ENCODE measurements at places on chromosomes 5 and 9.

DNA sequence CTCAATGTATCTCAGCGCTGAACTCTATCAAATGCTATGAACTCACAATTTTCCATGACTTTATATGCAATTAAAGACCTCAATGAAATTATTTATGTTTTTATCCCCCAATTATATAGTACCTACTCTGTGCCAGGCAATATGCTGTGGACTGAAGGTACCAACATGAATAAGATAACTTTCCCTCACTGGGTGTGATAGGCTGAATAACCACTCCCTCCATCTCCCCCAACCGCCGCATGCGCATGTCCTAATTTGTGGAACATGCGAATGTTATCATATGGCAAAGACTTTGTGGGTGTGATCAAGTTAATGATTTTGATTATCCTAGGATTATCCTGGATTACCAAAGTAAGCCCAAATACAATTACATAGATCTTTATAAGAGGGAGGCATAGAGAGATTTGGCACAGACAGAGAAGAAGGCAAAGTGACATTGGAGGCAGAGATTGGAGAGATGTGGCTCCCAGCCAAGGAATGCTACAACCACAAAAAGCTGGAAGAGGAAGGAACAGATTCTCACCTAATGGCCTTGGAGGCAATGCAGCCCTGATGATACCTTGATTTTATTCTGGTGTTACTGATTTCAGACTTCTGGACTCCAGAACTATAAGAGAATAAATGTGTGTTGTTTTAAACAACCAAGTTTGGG lies 149.1 kb upstream of the VCAN start:
- no peak for DNase-seq

DNA sequence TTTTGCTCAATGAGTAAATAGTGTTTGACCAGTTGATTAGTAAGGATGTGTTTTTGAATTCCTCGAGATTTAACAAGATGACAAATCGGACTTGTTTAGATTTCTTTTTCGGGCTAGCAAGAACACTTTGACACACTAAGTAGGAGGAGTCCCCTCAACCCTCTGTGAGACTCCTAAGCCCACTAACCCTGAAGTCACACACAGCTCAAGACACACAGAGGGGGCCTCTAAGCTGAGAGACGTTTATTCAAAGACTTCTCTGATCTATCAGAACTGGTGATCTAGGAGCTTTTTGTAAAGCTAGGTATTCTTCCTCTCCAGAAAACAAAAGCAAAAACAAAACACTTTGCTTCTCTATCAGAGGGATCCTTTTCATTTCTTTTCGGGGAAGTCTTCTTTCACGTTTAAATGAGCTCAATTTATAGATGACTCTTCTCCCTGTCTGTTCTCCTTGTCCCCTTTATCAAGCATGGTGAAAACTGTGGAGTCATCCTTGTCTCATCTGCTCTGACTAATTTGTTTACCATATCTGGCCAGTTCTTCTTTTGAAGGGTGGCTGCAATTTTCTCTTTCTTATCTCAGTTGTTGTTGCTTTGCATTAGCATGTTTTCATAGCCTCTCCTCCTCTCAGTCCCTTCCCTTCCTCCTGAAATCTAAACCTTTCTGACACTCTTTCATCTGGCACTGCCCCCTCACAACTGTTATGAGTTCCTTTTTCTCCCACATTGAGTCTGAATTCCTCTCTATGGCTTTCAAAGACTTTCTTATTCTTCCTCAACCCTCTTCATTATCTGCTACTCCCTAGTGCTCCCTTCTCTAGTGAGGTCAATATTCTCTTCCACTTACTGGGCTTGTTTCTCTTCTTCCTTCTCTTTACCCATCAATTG lies 68.5 kb upstream of the RAI14 start:
- no peak for DNase-seq

- DNase-seq: no peak
These were observed 643.9 kb upstream of the ZNF608 start for GRCh38 chr5:125390326-125390725.

DNA sequence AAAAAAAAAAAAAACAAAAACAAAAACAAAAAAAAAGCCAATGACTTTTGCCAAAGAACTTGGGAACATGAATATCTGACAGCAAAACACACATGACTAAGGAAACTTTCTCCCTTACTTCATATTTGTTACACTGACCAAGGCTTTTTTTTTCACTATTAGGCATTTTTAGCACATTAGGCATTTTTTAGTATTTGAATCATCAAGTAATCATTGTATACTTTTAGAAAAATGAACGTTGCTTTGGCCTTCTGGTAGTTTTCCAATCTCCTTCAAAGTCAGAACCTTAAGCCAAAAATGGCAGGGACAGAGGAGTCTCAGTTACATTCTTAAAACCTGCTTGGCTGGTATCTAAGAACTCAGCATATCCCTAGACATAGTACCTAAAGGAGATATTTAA lies 19.3 kb downstream of the NREP start:
- DNase-seq: no peak

- DNase-seq: no peak
These were observed 29.3 kb downstream of the B4GALT1 start for GRCh38 chr9:33137781-33138264.

GRCh38 chr5:66757219-66757833 lies 161.1 kb downstream of the MAST4 start:
- DNase-seq: peak; percentile 30

- DNase-seq: no peak
These were observed 40.0 kb downstream of the GPR21 start for GRCh38 chr9:123073441-123073840.

GRCh38 chr5:2005101-2006041 lies 122.6 kb upstream of the IRX4 start:
- DNase-seq: no peak

DNA sequence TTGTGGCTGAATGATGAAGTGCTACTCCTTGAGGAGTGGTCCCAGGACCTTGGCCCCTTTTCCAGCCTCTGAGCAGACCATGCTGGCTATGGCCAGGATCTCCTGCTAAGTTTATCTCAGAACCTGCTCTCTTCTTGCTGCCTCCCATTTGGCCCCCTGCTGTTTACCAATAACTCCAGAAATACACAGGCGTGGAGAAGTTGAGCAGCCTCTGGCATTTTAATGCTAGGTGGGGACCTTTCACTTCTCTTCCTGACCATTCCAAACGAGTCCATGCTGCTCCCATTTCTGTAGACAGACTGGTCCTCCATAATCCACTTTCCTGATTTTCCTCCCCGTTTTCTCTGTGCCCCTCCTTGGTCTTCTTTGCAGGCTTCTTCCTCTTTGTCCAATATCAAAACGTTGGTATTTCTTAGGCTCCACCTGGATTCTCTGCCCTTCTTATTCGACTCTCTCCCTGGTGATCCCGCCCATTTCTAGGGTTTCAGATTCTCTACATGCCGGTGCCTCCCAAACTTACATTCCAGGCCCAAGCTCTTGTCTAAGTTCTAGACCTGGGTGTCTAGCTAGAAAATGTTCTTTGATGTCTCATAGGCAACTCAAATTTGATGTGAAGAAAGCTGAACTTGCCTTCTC lies 33.4 kb upstream of the TNFAIP8 start:
- DNase-seq: no peak

DNA sequence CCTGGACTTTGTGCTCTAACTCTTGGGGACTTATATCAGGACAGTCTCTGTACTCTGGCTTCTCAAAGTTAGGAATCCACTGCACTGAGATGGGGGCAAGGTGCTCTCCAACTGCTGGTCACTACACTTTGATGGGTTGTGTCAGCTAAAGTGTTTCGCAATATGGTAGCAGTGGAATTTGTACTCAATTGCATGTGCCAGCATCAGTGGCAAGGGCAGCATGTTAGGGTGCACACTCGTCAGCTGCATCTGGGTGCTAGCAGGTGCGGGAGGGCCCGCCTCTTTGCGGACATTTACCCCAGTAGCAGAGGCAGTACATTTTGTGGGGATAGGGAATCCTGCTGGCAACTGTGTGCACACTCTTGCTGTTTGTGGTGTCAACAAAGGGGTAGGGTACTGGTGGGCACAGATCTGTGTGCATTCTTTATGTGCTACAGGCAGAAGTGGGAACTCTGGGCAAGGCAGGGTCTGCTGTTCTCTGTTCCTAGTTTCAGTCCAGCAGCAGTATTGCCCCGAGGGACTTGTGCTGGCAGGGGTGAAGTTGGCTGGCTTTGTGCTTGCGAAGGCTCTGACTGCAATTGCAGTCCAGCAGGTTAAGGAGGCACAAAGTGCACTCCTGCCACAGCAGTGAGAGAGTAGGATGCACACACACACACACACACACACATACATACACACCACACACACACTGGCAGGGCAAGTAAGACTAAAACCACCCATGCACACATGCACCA lies 924.8 kb upstream of the CDH9 start:
- no peak for DNase-seq

DNA sequence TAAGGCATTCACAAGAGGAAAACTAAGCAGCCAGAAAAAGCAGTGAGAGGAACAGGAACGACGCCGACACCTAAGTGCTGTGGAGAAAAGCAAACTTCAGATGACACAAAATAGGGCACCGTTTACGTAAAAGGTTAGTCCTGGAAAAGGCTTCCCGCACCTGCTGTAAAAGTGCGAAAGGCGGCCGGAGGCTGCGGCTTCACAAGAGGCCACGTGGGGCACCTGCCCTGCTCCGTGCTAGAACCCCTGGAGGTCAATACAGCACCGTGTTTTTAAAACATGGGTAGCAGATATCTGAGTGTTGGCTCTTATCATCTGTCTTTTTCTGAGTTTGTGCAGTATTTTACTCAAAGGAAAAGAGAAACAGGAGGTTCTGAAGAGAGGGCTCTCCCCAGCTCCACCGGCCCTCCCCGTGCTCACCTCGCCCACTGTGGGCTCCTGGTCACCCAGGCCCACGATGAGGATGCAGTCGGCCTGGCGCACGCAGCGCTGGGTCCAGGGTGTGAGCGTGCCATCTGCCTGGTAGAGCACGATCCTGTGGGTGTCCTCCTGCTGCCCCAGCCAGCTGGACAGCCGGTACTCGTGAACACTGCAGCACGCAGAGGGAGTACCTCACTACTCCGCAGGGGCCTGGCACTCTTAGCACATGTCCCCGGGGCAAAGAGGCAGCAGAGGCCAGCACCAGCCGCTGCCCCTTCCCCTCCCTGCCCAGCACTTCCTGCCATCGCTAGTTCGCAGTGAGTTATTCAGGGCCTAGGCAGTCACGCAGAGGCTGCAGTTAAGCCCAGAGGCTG lies 21.0 kb upstream of the NSMF start:
- no peak for DNase-seq

DNA sequence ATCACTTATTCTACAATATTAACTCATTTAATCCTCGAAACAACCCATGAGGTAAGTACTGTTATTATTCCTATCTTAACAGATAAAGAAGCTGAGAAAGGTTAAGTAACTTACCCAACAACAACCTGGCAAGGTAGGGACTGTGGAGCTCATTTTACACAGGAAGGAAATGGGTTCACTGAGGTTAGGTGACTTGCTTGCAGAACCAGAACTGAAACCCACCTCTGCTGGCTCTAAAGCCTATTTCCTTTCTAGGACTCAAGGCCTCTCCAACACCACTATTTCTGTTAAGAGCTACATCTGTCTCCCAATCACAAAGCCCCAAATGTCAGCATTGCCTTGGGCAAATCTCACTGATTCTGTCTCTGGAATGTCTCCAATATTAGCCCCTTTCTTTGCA lies 38.9 kb upstream of the IFNK start:
- no peak for DNase-seq

- no peak for DNase-seq
These were observed 56.7 kb upstream of the CXCL14 start for GRCh38 chr5:135635451-135635850.

- DNase-seq: no peak
These were observed 685.8 kb downstream of the MAT2B start for GRCh38 chr5:164191240-164191639.

DNA sequence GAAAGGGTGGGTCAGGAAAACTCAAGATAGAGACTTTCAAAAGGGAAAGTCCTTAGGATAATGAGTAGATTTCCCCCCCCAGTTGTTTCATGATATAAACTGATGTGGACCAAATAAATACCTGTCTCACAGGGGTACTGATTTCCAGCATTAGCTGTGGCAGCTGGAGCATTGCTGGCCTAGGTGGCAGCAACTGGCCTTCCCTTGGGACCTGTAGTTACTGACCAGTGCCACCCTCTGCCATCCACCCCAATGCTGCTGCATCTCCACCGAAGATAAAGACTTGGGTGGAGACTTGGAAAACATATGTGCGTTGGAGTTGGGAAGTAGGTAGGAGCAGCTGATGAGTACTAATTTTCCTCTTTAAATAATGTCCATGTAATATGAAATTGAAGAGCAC lies 71.8 kb downstream of the SYK start:
- DNase-seq: no peak

- no peak for DNase-seq
These were observed 50.5 kb upstream of the CTNNAL1 start for GRCh38 chr9:109063760-109064159.

GRCh38 chr5:88952344-88952743 lies 69.4 kb upstream of the MEF2C start:
- no peak for DNase-seq

DNA sequence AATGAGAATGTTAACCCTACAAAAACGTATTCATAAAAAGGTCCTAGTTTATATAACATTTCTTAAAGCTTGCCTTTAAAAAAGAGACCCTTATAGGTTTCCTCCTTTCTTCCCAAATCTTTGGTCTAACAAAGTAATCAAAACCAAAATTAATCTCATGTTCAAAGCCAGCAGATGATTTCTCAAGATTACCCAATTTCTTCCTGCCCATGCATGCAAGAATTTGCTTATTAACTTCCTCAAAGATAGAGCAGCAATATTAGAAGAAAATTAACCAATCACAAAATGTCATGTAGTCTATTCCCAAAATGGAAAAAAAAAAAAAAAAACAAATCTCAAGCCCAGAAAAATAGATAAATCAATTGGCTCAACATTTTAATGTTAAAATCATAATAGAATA lies 114.9 kb downstream of the MLLT3 start:
- no peak for DNase-seq

- no peak for DNase-seq
These were observed 3.6 kb downstream of the GOLPH3 start for GRCh38 chr5:32170303-32171151.

GRCh38 chr5:56638061-56638621 lies 177.2 kb upstream of the MAP3K1 start:
- no peak for DNase-seq

DNA sequence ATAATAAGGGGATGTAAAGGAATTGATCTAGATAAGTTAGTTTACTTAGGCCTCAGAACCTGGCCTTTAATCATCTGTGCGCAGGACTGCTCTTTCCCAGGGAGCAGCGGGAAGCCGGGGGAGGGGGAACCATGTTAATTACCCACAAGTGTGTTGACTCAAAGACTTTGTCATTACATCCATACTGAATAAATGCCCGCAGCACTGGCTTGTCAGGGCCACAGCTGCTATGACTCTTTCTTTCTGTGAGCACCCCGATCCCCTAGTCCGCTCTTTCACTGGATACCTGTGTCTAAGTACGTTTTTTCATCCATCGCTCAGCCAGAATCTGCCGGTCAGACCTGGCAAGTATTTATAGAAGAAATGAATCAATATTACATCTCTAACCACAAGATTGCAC lies 249.3 kb upstream of the DMRT1 start:
- DNase-seq: no peak
